ENCODE measurements at places on chromosomes 4 and X.

GRCh38 chrX:20951016-20951810 is 423.0 kb upstream of the CNKSR2 start:
- DNase-seq = no peak

GRCh38 chr4:1055721-1056590 is 44.5 kb downstream of the FGFRL1 start:
- DNase-seq = peak; percentile 66

GRCh38 chr4:62560858-62561257 is 1360.7 kb downstream of the ADGRL3 start:
- DNase-seq = no peak

DNA sequence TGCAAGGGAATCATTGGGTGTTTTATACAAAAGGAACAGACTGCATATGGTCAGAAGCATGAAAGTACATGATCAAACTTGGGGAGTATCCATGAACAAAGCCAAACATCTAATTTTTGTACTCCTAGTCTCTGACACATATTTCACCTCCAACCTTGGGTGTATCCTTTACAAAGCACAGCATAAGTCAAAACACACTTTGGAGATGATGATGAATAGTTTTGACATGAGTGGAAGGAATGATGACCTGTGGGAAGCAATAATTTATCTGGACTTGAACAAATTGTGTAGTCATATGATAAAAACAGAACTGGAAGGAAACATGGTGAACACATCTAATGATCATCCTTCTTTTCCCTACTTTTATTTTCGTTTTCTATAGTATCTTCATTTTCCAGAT is 108.7 kb upstream of the PLS3 start:
- DNase-seq = no peak

GRCh38 chr4:8536467-8536866 is 43.7 kb upstream of the GPR78 start:
- no peak for DNase-seq

- peak; percentile 13 for DNase-seq
Measured at GRCh38 chr4:170306208-170306607, 216.5 kb upstream of the AADAT start.

DNA sequence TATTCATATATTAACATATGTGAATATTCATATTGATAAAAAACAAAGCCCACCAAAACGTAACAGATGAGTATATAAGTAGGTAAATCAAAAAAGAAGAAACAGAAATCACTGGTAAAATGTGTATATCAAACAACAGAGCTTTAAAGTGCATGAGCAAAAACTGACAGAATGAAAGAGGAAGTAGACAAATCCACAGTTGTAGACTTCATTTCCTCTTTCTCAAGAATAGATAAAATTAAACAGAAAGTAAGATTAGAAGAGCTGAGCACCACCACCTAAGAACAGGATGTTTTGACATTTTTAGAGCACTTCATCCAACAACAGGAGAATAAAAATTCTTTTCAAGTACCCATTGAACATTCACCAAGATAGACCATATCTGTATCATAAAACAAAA is 64.6 kb downstream of the CNKSR2 start:
- DNase-seq = no peak

GRCh38 chr4:163618845-163619244 is 124.4 kb downstream of the TMA16 start:
- DNase-seq = no peak

- DNase-seq = no peak
Measured at GRCh38 chrX:69162361-69162865, 2.8 kb downstream of the PJA1 start.

DNA sequence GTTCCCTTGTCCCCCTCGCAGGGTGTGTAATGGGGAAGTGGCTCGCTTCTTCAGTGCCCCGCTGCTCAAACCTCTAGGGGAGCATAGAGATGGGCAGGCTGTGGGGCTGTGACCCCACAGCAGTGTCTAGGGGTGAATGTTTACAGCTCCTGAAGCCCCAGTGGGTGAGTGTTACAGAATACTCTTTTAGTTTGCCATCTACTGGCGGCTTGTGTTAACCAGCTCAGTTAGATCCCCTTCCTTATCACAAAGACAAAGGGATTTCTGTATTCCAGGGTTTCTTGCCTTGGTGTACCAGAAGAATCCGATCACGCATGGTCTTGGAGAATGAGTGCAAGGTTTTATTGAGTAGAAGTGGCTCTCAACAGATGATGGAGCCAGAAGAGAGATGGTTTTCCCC is 108.1 kb upstream of the IQCM start:
- DNase-seq = no peak

GRCh38 chr4:186400676-186401075 is 134.7 kb downstream of the F11 start:
- no peak for DNase-seq

DNA sequence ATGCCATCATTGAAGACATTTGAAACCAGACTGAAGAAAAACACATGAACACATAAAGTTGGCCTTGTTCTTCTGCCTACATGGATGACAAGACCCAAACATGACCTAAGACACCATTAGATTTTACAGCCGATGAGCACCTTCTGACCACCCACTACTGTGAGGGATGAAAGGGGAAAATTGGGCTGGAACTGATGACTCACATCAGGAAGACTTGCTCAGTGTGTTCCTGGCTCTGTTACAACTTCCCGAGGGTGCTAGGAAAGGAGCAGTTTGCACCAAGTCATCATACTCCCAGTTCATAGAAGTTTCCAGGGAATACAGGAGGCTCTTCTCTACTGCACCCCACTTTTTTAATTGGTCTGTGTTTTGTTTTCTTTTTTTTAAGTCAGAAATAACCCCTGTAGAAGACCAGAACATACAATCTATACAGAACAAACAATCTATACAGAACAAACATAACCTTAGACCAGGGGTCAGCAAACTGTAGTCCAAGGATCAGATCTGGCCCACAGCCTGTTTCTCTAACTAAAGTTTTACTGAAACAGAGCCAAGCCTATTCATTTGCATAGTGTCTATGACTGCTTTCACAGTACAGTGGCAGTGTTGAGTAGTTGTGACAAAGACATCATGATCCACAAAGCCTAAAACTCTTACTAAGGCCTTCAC is 25.3 kb downstream of the BTC start:
- DNase-seq = peak; percentile 28

DNA sequence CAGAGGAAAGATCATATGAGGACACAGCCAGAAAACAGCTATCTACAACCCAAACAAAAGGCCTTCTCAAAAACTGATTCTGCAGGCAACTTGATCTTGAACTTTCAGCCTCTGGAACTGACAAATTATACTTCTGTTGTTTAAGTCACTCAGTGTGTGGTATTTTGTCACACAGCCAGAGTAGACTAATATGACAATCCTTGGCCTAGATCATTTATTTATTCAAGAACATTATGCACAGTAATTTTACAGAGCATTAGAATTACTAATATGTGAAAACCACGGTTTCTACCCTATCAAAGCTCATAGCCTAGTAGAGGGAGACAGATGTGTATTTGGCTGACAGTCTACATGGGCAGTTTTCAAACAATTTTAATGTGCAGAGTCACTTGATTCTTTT is 167.8 kb upstream of the PCDH18 start:
- DNase-seq = no peak

DNA sequence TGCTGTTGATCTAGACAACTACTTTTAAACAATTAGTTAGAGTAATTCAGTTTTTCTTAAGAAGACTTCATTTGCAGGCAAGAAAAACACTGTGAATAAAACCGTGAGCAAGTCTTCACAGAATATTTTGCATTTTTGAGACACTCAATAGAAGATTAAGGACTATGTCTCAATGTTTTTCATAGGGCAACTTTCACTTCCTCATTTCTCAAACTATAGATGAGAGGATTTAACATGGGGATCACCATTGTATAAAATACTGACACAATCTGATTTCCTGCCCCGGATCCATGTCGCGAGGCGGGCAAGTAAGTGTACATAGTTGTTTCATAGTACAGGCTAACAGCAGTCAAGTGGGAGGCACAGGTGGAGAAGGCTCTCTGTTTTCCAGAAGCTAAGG is 108.8 kb upstream of the IGSF1 start:
- DNase-seq = no peak

- no peak for DNase-seq
Measured at GRCh38 chrX:105565856-105566255, 256.5 kb upstream of the NRK start.

GRCh38 chr4:186037692-186038658 is 31.0 kb upstream of the TLR3 start:
- peak; percentile 70 for DNase-seq

- DNase-seq = no peak
Measured at GRCh38 chrX:131264665-131265064, 24.4 kb downstream of the IGSF1 start.

DNA sequence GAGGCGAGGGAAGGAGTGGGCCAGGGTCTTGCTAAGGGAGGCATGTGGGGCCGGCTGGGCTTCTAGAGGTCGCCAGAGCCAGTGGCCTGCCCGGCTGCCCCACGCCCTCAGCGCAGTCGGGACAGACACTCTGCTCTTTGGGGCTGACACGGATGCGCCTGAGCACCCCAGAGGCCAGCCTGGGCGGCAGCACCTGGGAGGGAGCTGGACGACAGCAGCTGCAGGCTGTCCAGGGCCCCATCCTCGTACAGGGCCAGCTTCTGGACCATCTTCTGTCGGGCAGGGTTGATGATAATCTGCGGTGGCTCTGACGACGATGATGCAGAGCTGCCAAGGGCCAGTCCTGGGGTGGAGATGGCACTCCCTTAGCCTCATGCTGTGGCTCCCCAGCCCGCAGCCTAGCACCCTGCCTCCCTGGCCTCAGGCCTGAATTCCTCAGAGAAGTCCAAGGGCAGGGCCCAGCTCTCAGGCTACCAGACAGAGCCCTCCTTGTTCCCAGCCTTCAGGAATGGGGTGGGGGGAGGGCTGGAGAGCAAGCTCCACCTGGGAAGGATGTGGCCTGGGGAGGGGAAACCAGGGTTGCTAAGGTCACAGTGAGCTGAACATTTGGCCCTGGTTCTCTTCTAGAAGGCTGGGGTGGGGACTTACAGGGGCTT is 7.2 kb downstream of the IRAK1 start:
- DNase-seq = no peak

DNA sequence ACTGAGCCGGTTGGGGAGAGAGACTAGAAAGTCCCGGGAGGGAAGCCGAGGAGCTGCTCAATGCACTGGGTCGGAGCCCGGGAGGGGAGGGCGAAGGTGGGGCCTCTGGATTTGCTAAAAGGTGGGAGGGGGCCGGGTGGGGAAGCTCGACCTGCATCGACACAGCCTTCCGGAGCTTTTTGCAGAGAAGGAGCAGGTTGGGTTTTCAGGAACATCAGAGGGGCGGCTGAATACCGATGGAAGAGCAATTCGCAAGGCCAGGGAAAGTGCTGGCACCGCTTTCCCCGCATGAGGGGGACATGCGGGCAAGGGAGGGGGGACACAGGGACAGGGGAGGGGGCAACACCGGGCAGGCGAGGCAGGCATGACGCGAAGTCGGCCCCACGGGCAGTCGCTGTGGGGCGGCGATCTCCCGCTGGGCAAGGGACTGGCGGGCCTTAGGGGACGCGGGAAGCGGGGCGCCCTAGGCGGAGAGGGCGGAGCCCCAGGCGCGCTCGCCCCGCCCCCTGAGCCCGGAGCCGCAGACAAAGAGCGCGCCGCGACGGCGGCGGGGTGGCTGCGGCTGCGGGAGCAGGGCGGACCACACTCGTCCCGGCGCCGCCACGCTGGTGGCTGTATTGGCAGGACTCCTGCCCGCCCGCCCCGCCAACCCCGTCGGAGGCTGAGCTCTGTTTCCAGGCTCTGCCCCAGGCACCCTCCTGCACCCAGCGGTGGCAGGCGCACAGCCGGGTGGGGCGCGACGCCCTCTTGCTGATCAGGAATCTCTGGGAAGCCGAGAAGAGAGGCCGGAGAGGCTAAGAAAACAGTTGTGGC is 11.6 kb downstream of the PDZD4 start:
- peak; percentile 66 for DNase-seq

DNA sequence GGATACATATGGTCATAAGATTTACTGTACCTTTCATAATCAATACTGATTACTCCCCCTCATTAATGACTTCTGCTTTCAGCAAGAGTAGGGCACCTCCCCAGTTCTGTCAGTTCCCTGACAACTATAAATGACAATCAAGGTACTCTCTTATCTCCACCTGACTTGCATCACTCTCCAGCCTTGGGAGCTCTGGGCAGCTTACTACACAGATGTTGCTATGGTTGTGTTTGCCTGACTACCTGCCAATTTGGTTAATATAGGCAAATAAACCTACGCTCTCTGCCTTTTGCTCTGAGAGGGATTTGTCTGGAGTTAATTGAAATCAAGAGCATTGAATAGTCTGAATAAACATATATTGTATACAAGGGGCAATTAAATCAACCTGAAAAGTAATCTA is 22.8 kb upstream of the MAP7D3 start:
- peak; percentile 11 for DNase-seq

DNA sequence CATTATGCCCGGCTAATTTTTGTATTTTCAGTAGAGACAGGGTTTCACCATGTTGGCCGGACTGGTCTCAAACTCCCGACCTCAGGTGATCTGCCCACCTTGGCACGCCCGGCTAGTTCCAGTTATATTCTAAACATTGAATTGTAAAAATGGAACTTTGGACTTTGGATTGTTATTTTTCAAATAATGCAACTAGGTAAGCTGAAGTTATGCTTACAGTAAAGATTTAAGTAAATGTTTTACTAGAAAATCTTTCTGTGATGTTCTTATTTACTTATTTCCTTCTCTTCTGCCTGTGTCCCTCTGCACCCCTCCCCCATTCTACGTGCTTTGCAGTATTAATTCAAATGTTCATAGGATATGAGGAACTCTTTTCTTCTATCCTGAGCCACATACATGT is 26.1 kb downstream of the GK start:
- DNase-seq = no peak

DNA sequence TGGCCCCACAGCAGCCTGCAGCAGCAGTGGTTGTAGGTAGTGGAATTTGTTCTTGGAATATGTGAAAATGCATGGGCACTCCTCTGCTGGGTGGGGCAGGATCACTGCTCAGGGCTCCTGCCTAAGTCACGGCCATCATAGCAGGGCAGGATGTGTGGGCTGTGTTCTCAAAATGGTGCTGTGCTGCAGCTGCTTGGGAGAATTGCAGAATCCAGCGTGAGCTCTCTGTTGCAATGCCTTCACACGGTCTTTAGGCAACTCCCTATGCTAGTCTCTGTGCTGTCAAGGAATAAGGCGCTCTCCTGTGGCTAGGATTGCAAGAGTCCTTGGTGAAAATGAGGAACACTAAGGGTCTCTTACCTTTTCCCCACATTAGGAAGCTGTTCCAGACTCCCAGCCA is 42.9 kb downstream of the F8 start:
- no peak for DNase-seq

- DNase-seq = no peak
Measured at GRCh38 chr4:75172551-75172950, 239.6 kb downstream of the PARM1 start.

- DNase-seq = no peak
Measured at GRCh38 chr4:81634165-81634564, 162.5 kb upstream of the RASGEF1B start.

GRCh38 chr4:112808001-112808400 is 171.1 kb downstream of the LARP7 start:
- no peak for DNase-seq

DNA sequence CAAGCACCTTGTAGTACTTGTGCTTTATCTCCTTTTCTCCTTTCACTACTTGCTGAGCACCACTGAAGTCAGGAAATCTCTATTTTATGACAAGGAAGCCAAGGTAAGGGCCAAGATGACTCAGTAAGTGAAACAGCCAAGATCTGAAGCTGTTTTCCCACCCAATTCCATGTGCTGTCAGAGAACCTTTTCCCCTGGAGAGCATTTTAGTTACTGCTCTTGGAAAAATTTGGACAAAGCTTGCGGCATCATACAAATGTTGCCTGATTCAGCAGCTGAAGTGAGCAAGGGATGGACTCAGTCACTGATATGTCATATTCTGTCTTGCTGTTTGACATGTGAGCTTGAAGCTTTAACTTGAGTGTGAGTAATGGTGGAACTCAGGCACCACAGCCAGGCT is 391.4 kb downstream of the RAB28 start:
- no peak for DNase-seq

GRCh38 chrX:149313871-149314371 is 191.2 kb downstream of the IDS start:
- DNase-seq = no peak
